NCI-H748 treated with DMSO at 0.1 percent for 48 hours (cell line): ENCODE measurements at places on chromosomes 12 and 14.

DNA sequence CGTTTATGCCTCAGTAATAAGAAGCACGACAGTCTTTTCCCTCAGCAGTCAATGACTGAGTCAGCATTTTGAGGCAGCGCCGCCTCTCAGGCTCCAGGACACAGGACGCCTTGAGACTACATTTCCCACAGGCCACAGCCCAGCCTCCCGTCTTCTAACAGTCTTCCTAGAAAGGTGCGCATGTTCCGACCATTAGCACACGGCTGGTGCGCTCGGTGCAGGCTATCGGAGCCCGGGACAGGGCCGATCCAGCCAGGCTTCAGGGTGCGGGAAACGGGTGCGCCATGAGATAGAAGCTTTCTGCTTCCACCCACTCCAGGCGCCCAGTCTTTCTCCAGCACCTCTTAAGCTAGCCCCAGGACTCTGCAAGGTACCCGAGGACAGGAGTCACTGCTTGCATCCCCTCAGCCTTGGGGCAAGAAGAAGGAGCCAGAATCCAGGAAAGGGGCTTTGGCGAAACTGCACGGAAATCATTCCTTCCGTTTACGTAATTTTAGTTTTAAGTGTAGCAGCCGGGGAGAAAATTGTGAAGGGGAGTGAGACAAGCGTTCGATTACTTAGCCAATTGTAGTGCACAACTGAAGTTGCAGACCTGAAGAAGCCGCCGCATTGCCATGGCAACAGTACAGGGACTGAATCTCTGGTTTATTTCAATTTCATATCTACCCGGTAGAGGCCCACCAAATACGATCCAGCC is 54.0 kb downstream of the ZNF641 start:
- DNase-seq = no peak

DNA sequence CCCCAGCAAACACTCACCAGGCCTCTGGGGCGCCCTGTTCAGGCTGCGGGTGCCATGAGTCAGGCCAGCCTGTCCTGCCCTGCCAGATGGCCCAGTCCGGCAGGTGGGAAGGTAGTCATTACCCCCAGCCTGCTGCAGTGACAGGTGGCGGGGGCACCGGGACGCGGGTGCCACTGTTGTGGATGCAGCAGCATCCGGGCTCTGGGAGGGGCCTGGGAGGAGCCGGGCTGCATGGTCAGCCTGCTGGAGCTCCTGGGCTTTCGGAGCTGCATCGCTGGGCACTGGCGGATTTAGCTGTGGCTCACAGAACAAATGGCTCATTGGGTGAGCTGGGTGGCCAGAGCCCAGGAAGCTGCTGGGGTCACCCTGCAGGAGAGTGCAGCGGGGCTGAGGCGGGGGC is 13.5 kb downstream of the CEP170B start:
- no peak for DNase-seq

DNA sequence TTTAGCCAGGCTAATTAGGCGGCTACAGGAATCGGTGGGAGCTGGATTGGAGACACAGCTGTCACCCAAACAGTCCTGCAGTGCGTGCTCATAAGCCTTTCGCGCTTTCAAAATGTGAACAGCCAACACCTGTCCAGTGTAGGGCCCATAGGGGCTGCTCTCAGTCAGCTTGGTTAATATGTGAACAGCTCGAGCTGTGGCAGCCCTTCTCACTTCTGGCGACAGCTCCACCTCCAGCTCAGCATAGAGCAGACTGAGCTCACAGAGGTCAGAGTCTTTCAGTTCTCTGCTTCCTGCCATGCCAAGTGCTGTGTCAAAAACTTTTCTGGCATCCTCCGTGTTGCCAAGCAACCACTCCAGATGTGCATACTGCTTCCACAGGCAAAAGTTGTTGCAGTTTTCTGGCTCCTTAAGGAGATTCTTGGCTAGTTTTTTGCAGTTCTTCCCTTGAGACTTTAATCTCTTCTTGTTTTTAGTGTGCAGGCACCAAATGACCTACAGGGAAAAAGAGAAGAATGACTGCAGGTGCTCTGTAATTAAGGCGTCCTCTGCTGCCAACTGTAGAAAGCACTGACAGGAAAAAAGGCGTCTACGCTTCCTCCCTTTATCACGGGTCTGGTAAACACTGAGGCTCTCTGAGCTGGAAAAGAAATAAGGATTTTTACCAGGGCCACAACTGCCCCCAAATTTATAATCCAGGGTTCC is 32.5 kb downstream of the PSMC1 start:
- no peak for DNase-seq

GRCh38 chr12:13195250-13195649 is 1.3 kb upstream of the EMP1 start:
- DNase-seq = no peak

- DNase-seq = no peak
Observed at GRCh38 chr14:90109858-90110257, 48.1 kb downstream of the KCNK13 start.

GRCh38 chr12:53268630-53269562 is 797 bp downstream of the ESPL1 start:
- DNase-seq = no peak

- no peak for DNase-seq
Observed at GRCh38 chr12:121918679-121919038, 267 bp downstream of the CFAP251 start.

DNA sequence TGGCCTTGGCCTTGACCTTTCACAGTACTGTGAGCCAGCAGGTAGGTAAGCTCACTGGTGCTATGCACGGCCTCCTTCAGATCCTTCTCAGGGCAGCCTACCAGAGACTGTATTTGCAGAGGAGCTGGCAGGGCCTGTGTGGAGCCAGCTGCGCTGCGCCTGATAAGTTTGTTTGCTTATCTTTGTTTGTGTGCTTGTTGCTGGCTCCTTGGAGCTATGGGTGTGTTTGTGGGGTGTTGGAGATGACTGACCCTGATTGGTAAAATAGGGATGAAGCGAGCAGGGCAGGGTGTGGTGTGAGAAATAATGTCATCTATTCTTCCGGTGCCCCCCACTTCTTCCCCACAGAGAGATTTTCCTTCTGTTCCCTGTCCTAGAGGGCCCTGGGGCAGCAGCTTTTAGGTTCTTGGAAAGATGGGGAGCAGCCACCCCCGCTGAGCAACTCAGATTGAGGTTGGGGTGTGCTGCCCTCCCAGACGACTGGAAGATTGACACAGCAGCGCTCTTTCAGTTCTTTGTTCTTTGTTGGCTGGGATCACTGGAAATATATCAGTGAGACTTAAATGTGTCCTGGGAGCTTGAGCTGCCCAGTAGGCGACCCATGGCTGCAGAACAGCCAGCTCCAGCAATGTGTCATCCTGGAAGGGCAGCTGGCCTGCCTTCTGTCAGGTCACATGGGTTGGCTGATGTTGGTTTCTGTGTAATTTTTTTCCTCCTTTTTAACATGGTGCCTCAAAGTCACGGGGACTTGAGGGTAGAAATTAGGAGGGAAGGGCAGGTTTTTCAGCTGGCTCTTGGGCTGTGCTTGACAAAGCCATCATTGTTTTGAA is 19.6 kb downstream of the MLXIP start:
- no peak for DNase-seq

GRCh38 chr12:19402743-19403431 is 36.4 kb upstream of the AEBP2 start:
- DNase-seq = no peak

GRCh38 chr12:117733549-117733805 is 235.3 kb downstream of the KSR2 start:
- no peak for DNase-seq

GRCh38 chr14:55458800-55459515 is 18.5 kb upstream of the TBPL2 start:
- DNase-seq = no peak

DNA sequence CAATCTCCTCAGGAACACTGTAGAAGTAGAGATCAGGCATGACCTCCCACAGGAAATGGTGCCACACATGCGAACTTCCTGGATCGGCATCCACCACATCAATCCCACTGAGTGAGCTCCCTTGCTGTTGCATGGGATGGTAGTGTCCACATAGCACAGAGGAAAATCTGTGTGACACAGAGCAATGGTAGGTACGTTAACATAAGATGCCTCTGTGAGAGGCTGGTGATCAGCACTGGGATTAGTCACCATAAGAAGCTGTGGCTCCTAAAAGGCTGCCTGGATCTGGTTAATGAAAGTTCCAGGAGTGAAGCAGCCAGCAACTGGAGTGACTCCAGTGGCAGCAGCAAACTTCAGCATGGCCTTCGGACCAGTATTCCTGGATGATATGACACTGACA is 21.8 kb downstream of the WDHD1 start:
- DNase-seq = no peak

- DNase-seq = no peak
Observed at GRCh38 chr12:32471591-32472001, 72.2 kb downstream of the FGD4 start.

- DNase-seq = no peak
Observed at GRCh38 chr12:53676656-53677015, 753 bp upstream of the ATP5MC2 start.

DNA sequence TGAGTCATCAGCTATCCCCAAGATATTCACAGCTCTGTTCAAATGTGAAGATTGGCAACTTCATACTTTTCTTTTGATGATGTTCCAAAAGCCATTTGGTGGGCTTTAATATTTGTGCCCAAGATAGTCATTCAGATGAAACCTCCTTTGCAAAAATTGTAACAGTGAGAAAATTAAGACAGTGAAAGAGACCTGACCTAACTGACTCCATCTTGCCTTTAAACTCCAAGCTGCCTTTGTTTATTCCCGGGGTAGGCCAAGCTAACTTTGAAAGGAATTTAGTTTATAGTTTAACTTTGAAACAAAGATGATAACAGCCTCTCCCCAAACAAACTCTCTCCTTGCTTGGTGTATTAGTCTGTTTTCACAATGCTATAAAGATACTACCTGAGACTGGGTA is 221.1 kb downstream of the KTN1 start:
- no peak for DNase-seq

GRCh38 chr12:19273482-19274330 is 144.2 kb downstream of the PLEKHA5 start:
- DNase-seq = peak; percentile 81

DNA sequence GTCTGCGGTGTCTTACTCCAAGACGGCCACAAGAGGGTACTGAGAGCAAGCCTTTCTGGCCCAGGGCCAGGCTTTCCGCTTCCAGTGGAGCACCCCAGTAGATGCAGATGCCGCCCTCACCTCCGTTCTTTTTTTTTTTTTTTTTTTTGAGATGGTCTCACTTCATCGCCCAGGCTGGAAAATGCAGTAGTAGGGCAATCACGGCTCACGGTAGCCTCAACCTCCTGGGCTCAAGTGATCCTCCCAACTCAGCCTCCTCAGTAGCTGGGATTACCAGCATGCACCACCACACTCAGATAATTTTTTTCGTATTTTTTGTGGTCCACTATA is 5.6 kb upstream of the LBHD2 start:
- peak; percentile 86 for DNase-seq

- no peak for DNase-seq
Observed at GRCh38 chr14:24674204-24674970, 40.4 kb upstream of the GZMB start.

DNA sequence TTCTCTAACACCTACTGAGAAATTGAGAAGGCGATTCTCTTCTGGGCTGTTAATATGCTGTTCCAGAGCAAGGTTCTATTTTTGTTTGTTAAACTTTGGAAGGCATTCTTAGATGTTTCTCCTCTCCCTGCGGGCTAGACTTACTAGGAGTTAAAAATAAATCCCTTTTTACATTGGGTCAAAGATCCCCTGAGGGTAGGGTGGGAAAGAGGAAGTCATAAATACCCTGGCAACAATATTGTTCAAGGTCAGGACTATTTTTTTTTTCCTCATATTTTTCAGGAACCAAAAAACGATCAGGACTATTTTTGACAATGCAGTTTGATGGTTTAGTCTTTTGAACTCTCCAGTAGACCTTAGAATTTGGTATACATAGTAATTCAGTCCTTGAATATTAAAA is 12.0 kb upstream of the SLC2A14 start:
- DNase-seq = no peak

GRCh38 chr12:113861708-113862312 is 104.3 kb downstream of the RBM19 start:
- DNase-seq = no peak

GRCh38 chr12:116598311-116599284 is 39.4 kb downstream of the MAP1LC3B2 start:
- DNase-seq = no peak
